Left cardiac atrium (tissue), 4 donors: ENCODE measurements at places on chromosomes 1 and 21.

- DNase-seq = no peak
These were observed 796 bp upstream of the TDRKH start for GRCh38 chr1:151790940-151791651.

GRCh38 chr1:92970990-92971689 is 9.9 kb upstream of the DIPK1A start:
- DNase-seq = no peak

DNA sequence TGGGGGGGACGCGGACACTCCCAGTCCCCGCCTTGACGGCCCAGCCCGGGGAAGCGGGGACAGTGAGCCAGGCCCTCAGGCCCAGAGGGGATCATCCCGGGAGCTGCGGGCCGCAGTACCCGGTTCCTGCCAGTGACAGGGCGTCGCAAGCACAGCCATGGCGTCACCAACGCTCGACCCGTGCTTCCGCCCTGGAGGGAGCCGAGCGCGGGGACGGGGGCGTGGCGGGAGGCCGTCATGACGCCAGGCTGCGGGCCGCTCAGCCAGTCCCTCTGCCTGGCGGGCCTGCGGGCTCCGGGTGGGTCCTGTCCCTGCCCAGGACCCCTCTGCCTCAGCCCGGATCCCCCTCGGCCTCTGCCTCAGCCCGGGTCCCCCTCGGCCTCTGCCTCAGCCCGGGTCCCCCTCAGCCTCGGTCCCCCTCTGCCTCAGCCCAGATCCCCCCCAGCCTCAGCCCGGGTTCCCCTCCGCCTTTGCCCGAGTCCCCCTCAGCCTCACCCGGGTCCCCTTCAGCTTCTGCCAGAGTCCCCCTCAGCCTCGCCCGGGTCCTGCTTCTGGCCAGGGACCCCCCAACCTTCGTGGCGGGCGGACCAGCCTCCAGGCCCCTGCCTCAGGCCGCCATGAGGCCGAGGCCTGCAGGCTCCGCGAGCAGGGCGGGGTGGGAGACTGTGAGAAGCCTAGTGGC is 2.3 kb upstream of the SLC2A5 start:
- no peak for DNase-seq

DNA sequence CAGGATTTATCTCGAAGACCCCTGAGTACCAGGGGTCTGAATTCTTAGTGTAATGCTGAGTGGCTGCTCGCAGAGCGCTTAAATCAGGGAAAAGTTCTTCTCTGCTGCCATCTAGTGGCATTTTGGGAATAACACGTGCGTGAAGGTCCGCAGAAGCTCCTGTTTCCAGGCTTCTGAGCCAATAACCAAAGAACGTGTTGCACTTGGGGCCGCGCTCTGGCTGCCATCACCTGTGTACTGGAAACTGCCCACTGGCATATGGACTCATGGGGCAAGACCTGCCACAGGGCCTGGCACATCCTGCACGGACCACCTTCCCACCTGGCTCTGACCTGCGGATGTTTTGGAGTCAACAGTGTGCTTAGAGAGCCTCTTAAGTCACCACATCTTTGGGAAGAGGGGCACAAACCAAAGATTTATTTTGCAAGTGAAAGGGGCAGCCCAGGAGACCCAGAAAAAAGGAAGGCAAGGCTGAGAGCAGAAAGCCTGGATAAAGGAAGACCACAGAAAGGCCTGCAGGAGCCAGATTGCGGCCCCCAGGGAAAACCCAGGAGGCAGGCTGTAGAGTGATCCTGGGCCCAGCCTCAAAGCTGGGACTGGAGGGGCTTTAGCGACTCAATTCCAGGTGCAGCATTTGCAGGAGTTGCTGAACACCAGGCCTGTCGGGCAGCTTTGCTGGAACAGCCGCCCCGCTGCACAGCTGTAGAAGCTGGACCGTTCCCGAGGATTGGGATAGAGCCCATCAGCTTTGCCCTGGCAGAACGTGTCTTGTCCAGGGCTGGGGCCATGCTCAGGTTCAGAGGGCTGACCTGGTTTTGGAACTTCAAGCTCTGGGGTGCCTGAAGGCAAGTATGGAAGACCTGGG is 13.0 kb downstream of the CHIT1 start:
- peak; percentile 42 for DNase-seq
